ENCODE measurements at places on chromosomes 7 and 10.

DNA sequence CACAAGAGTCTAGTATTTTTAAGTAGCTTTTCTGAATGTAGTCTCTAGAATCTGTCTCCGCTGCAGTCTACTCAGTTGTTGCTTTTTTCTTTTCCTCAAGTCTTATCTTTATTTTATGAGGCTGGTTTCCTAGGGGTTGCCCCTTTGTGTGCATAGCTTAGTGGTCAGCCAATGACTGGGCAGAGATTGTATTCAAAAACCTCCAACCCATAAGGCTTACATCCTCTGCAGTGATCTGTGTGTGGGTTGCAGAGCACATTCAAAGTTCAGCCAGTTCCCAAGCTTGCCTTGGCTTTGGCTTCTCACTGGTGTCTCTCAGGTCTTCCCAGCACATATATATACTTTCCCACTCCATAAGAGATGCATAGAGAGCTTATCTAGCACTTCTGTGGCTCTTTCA lies 160.0 kb upstream of the TCF7L2 start:
- DNase-seq = no peak

DNA sequence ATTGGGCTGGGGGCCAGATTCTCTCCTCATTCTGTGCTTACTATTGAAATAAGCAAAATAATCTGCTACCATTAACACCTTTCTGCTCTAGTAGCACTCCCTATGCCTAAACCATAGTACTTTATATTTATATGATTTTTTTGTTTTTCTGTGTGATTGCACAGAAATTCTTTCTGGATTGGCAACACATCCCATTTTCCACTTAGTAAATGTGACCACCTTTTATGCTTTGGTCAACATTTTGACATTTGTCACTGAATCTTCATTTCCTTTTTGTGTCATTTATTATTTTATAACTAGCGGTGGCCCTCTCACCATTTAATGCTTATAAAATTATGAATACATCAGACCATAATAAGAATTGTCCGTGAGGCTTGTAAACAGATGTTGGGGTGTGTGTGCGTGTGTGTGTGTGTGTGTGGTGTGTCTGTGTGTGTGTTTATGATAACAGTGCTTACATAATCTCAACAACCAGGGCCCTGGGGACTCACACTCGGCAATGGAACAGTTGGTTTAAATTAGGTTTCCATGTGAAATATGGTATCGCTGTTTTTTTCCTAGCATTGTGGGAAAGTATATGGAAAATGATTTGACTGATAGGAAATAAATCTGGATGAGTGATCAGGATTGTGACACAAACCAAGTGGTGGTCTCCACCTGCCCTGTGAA lies 138.9 kb downstream of the NOC3L start:
- no peak for DNase-seq

GRCh38 chr7:133290041-133290440 lies 37.2 kb downstream of the EXOC4 start:
- DNase-seq = peak; percentile 13

DNA sequence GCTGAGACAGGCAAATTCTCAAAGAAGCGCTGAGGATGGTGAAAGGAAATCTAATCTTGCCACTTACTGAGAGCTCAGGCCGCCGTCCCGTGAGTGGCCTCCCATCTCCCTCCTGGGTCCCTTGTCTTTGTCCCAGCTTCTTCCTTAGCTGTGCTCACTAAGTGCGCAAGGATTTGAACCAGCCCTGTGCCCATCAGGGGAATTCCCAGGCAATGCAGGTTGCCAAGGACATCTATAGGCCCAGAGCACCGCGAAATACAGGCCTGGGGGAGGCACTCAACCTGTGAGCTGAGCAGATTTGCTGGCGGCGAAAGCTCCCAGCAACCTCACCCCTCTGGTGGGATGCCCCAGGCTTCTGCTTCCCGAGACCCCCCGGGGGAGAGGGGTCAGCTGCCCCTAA lies 64.8 kb downstream of the OAT start:
- peak; percentile 62 for DNase-seq

- DNase-seq = no peak
Observed at GRCh38 chr10:108204528-108205305, 1040.2 kb upstream of the SORCS1 start.

DNA sequence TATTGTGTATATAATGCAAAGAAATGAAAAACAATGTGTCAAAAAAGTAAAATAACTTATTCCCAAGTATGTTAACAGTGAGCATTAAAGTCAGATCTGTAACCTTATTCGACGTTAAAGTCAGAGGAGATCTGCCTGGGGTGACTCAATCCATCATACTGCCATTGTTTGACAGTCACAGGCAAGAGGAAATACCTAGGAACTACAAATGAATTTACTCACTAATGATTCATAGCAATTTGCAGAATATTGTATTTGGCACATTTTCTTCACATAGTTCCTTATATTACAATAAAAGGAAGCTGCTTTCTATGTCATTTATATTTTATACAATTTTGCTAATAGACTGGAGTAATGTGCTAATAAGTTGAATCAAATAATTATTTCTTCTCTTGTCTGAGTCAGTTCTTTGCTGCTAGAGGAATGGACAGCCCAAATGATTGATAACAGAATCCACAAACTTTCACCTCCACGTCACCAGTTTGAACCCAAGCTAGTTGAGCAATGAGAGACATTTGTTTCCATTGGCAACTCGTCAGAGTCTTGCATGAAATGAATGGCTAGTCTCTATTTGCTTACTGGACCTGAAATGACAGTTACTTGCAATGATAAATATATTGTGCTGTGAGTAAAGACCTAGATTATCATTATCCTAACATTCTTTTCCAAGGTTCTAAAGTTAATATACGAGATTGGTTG lies 48.5 kb upstream of the TMEM106B start:
- peak; percentile 77 for DNase-seq

DNA sequence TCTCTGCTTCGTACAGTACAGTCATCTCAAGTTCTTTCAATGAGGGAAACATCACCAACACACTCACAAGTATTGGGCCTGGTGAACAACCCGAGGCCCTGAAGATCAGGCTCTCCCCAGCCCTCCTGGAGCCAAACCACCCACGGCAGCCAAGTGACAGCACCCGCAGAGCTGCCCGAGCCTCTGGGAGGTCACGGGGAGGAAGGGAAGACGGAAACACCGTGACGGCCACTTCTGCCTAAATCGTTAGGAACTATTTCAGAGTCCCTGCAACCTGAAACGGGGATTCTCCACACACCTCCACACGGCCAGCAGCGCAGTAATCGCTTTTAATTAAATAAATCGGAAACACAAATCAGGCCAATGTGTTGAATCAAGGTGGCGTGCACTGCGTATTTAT lies 222.6 kb downstream of the MAD1L1 start:
- peak; percentile 90 for DNase-seq

Data from osteoblast (primary cell).